ENCODE measurements at places on chromosomes 12 and 14. TPM values are rescaled to one million over a fixed set of nuclear protein-coding genes. Genes with fewer than 3 reads are reported as not detected.

Gene FGF6
- total RNA-seq: not detected

Gene FAM186B
- 0.07 TPM for total RNA-seq

Gene TMEM121
- total RNA-seq: 8.0 TPM

Gene IGF1
- total RNA-seq: not detected

Gene TRIM9
- 13.4 TPM for total RNA-seq

Measured in A549 treated with Hydrocortisone at 1 μM for 4 hours (cell line).